ENCODE measurements at places on chromosomes 13 and 19.
A peak's percentile ranks its signal among the peaks of the same experiment; 100 is the strongest.

DNA sequence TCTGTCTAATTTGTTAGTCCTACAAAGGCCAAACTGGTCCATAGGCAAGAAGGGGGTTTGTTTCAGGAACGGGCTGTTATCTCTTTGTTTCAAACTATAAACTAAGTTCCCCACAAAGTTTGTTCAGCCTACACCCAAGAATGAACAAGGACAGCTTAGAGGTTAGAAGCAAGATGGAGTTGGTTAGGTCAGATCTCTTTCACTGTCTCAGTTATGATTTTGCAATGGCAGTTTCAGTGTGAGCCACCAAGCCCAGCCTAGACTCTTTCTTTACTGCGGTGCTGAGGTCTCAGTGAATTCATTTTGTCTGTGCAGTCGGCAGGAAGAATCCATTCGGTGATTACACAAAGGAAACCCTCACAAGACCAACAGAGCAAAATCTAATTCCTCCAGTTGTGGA lies 56.6 kb upstream of the ABCC4 start:
- DNase-seq: no peak

- DNase-seq: no peak
These were observed 47.5 kb downstream of the SPATA13 start for GRCh38 chr13:24207841-24208667.

GRCh38 chr13:70812481-70812880 lies 704.2 kb upstream of the KLHL1 start:
- no peak for DNase-seq

- DNase-seq: peak; percentile 93
These were observed 23.3 kb downstream of the NOTCH3 start for GRCh38 chr19:15177269-15178116.

DNA sequence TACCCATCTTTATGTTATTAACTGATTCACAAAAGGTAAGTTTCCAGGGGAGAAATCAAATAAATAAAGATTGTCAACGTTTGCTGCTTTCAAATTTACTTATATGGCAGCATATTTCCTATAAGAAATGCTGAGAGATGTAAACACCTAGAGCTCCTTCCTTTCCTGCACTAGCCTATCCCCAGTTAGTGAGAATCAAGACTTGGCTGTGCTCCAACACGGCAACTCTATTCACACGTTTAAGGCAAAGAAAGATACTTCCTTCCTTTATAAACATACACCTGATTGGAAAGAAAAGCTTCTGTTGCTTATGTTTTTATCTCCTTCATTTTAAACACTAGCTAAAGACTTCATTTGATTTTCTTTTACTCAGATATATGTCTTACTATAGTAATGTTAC lies 107.0 kb downstream of the PCDH9 start:
- DNase-seq: no peak

DNA sequence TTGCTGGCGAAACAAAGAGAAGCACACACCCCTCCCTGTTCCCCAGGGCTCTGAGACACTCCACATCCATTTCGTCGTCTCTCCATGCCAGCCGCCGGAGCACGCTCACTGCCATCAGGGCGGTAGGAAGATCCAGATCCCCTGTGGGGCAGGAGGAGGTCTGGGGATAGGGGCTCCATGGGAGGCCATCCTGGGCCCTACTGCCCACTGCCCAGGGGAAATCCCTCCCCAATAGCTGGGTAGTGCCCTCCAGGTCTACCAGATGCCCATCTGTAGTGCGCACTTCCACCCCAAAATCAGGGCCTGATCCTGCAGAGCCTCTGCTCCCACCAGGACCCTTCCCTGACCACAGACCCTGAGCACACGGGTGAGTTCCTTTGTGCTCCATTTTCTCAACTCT lies 80.3 kb downstream of the EFNB2 start:
- DNase-seq: no peak

GRCh38 chr13:44063467-44063866 lies 183.8 kb downstream of the LACC1 start:
- no peak for DNase-seq

GRCh38 chr13:19766591-19766990 lies 16.2 kb downstream of the PSPC1 start:
- DNase-seq: no peak

Data from HEK293T (cell line).